ENCODE measurements at places on chromosomes 7 and 10.
A peak's percentile ranks its signal among the peaks of the same experiment; 100 is the strongest.

DNA sequence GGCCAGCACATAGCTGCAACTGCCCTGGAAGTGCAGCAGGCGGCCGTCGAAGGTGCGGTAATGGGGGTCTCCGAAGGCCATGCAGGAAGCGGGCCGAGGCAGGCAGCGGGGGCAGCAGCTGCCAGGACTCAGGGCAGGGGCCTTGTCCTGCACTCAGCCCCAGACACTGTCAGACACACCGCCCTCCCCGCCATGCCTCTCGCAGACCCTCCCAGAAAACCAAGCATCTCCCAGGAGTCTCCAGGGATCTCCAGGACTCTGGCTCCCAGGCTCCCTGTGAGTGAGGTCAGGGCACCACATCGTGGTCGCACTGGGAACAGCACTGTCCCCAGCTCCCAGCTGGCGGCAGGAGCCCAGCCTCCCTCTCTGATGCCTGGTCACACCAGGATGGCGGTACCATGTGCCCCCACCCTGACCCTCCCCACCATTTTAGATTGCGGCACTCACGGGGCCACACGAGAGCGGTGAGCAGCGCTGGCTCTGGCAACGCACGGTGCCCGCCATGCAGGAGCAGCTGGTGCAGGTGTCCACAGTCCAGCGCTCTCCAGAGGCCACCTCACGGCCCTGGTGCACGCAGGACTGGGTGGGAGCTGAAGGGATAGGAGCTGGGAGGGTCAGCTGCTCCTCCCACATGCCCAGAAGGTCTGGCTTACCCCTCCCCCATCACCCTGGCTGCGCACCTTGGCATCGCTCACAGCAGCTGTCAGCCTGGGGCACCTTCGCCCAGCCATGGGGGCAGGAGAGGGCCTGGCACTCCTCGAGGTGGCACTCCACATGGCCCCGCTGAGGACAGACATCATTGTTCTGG is 17.5 kb downstream of the ATP6V1F start:
- DNase-seq: no peak

DNA sequence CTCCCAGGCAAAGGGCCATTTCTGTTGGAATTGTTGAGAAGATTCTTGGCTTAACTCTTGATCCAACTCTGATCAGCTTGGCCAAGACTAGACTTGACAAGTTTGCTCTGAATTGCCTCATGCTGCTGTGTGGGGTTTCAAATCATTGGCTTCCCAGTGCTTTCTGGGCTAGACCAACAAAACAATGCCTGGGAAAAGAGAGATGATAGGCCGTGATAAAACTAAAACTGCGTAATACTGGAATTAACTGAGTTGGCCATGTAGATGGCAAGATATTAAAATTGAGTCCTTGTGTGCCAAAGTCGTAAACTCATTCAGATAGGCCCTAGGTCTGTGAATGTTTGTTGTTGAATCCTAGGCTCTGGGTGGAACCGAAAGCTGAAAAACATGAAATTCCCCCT is 222.6 kb downstream of the MGMT start:
- no peak for DNase-seq

DNA sequence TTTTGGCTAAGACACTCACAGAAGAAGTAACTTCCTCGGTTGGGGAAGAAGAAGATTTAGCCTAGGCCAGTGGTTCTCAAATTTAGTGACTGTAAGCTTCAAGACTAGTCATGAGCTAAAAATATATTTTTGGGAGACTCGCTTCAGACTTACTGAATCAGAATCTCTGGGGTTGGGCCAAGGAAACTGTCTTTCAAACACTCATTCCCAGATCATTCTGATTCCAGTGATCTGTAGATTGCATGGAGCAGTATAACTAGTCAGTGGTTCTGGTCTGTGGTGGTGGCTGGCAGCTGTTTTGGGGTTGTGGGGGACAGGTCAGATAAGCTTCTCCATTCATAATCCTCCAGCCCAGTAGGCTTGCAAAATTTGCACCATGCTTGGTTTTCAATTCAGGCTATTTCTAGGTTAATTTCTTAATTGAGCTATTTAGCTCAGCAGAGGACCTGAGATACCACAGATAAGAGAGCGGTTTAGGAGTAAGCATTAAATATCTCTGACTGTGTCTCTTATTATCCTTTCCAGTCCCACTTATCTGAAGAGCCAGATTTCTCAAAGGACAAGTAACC is 3.8 kb upstream of the KAT6B start:
- no peak for DNase-seq

GRCh38 chr7:11374629-11375028 is 401.0 kb downstream of the PHF14 start:
- DNase-seq: no peak

GRCh38 chr10:23114228-23114850 is 19.0 kb downstream of the MSRB2 start:
- no peak for DNase-seq

DNA sequence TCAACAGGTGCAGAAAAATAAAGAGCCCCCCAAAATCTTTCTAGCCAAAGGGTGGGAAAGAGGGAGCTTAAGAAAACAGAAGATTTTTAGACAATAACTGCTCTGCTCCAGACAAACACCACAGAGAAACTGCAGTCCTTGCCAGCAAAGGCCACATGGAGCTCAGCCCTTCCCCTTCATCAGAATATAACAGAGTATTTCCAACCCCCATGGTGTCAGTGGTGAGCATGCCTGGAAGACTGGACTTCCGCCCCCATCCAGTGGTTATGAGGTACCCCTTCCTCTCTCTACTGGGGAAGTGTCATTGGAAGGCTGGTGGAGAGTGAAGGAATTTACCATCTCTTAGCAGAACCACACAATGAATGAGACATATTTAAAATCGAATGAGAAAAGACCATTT is 1007.3 kb upstream of the CELF2 start:
- DNase-seq: no peak

- peak; percentile 16 for DNase-seq
Measured at GRCh38 chr10:26721561-26721960, 24.1 kb downstream of the PDSS1 start.

GRCh38 chr7:50647286-50647980 is 82.2 kb upstream of the DDC start:
- DNase-seq: no peak

GRCh38 chr7:47344171-47344955 is 237.5 kb downstream of the TNS3 start:
- no peak for DNase-seq

- DNase-seq: no peak
Measured at GRCh38 chr10:4693967-4694366, 132.0 kb upstream of the AKR1E2 start.

GRCh38 chr7:45703911-45704682 is 129.9 kb downstream of the ADCY1 start:
- DNase-seq: no peak

- DNase-seq: no peak
Measured at GRCh38 chr10:4024027-4024426, 239.0 kb upstream of the KLF6 start.

DNA sequence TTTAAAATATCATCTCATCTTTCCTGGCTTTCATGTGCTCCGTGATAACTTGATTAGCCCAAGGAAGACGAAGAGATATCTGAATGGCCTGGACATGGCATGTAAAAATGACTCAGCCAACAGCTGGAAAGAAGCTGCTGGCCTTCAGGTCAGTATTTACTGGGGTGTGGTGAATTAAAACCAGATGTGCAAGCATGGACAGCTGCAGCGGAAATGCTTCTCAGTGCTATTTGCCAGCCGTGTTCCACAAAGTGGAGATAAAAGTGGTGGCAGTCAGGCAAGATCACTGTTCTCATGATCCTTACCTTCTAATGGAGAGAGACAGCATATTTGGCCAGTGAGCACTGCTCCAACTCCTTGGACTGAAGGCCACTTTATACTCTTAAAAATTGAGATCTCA is 203.1 kb upstream of the VSTM2A start:
- no peak for DNase-seq

- DNase-seq: no peak
Measured at GRCh38 chr10:20890009-20890408, 7.1 kb downstream of the NEBL start.

- DNase-seq: no peak
Measured at GRCh38 chr10:119198438-119198837, 8.9 kb upstream of the GRK5 start.

DNA sequence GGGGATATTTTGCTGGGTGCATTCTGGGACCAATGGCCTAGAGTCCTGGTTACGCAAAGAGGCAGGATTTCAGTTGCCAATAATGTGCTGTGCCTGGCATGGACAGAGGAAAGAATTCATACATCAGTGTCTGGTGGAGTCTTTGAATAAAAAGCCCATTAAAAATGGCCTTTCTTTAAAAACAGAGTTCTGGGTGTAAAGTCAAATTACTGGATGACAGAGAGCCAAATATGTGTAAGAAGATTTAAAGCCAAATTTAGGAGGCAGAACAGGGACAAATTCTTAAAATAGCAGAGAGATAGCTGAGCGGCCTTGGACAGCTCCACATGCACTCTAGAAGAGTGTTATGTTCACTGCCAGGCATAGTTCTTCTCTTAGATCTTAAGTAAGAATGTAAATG is 60.8 kb upstream of the MEOX2 start:
- no peak for DNase-seq

DNA sequence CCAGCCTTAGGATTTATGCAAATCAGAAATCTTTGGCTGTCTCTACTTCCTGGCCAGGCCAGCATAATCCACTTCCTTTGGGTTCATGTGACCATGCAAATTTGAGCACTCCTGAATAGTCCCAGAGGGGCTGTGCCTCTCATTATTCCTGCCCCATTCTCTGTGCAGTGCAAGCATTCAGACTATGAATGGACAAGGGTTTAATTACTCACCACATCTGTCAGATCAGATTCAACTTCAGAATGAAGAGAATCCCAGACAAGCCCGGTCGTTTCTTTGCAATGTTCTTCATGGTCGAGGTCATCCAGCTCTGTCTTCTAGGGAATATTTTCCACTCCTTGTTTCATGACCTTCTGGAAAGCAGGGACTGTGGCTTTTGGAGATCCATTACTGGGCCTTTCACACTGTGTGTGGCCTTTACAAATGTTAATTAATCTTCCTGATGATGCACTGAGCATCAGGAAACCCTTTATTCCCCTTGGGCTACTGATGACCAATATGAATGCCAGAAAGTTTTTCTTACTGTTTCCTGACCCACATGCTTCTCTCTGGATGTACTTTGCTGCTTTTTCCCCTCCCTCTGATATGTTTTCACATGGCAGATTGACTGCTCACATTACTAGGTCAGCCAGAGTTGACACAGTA is 217.6 kb upstream of the TCF7L2 start:
- no peak for DNase-seq

- DNase-seq: no peak
Measured at GRCh38 chr7:150399421-150400007, 20.4 kb downstream of the ZNF775 start.
